ENCODE measurements at places on chromosomes 1 and 21.

GRCh38 chr1:199272628-199273086 is 633.8 kb downstream of the PTPRC start:
- DNase-seq, result no peak

- no peak for DNase-seq
Observed at GRCh38 chr1:74467786-74468377, 44.5 kb downstream of the LRRC53 start.

GRCh38 chr1:34627465-34628240 is 127.2 kb upstream of the GJB5 start:
- no peak for DNase-seq

- DNase-seq, result no peak
Observed at GRCh38 chr1:236083650-236084385, 18.9 kb upstream of the NID1 start.

GRCh38 chr1:40056519-40057309 is 16.2 kb downstream of the CAP1 start:
- no peak for DNase-seq

GRCh38 chr1:24276791-24277190 is 42.4 kb upstream of the GRHL3 start:
- DNase-seq, result no peak

DNA sequence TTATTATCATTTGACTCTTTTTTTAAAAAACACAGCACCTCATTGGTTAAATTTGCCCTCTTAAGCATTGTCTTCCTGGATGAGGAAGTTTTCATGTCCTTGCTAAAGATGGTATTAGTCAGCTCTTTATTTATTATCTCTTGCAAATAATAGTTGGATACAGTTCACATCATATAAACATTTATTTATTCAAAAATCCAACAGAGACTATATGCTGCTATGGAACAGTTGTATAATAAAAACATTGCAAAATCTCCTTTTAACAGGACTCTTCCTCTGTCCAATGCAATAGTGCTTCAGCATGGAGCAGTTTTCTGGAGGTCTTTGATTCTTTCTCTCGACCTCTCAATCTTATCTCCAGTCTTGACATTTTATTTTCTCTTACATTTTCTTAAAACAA is 49.5 kb upstream of the VCAM1 start:
- no peak for DNase-seq

- DNase-seq, result no peak
Observed at GRCh38 chr21:14086553-14086952, 124.2 kb downstream of the LIPI start.

DNA sequence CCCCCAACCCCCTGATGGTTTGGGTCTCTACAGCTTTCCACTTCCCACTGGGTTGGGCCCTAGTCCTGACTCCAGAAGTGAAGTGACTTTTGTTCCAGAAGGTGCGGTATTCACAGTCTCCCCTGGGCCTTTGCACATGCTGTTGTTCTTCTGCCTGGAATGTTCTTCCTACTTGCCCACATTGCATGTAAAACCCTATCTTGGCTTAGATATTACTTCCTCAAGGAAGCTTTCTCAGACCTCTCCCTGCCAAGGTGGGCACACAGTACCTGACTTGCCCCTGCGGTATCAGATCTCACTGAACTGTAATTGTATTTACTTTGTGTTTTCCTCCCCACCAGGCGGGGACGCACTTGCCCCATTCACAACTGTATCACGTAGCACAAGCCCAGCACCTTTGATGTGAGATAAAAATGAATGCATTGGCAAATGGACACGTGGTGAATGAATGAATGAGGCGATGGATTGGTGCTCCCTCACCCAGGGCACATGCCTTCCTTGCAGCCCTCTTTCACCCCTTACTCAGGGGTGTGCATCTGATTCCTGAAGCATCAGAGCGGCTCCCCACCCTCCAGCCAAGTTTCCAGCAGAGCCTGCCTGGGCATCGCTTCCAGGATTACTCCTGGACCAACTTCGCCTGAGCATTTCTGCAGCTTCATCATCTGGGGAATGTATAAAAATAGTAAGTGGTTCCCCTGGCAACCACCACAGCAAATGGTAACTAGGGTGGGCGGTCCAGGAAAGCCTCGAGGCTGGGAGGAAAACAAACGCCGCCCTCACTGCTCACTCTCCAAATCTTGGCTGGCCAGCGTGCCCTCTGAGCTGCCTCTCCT is 19.8 kb downstream of the NENF start:
- DNase-seq, result no peak

DNA sequence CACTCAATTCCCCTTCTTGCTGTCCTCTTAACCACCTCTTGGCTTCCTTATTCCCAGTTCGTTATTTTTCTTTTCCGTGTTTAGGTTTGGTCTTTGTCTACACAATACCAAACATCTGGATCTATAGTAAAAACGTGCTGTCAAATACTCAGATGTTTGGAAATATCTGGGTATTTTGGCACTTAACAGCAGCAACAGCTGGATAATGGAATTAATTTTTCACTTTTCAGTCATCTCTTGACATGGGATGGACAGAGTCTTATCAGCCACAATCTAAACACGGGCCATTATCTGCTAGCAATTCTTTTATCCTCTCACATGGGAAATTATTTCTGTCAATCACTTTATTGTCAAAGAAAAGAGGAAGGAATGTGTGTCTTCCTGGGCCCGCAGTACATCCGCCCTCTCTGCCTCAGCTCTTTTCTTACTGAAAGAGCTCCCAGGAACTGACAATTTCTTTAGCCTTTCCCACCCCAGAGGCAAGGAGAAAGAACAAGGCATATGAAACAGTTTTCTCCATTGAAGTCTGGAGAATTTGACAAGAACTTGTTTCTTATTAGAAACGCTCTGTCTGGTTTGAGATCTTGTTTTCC is 13.4 kb downstream of the NHLH2 start:
- no peak for DNase-seq

DNA sequence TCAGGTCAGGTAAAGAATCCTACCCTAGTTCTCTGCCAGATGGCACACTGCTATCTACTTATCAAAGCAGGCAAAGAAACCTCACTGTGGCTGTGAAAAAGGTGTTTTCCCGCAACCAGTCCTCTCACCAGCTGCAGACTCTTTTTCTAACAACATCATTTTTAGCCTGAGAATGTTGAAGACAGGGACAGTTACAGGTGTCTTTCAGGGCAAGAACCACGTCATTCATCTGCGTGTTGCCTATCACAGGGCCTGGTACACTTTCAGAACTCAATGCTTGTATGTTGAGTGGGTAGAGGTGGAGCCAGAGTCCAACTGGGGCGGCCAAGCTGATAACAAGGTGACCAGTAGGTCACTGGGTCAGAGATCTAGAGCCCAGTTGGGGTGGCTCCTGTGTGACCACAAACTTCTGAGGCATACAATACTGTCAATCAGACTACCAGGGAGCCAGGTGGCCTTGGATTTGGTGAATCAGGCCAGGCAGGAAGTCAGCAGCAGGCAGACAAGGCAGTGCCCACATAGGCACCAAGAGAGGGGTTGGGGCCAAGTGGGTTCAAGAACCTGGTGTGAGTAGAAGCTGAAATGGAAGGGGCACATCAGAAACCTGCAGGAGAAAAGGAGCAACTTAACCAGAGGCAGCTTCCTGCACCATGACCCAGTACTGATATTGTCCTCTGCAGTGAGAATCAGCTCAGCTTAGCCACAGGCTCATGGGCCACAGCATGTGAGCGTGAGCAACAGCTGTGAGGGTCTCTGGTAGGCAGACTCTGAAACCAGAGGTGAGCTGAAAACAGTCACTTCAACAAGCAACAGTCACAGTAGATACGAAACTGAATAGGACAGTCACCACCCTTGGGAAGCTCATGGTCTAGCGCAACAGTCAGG is 123.6 kb downstream of the DTL start:
- DNase-seq, result no peak

- no peak for DNase-seq
Observed at GRCh38 chr1:66506991-66507390, 27.0 kb upstream of the SGIP1 start.

GRCh38 chr1:32486463-32487113 is 21.7 kb downstream of the ZBTB8B start:
- DNase-seq, result no peak

DNA sequence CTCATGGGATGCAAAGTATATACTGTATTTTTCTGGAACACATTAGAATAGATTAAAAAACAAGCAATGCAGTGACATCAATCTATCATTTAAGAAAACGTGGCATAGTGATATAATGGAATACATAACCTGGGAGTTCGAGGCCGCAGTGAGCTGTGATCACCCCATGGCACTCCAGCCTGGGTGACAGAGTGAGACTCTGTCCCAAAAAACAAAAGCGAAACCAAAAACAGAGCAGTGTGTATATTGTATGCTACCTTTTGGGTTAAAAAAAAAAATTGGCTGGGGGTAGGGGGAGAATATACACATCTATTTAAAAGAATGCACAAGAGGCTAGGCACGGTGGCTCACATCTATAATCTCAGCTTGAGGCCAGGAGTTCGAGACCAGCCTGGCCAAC is 13.5 kb downstream of the SLC2A1 start:
- DNase-seq, result no peak

- no peak for DNase-seq
Observed at GRCh38 chr1:36956570-36956969, 77.7 kb downstream of the GRIK3 start.

DNA sequence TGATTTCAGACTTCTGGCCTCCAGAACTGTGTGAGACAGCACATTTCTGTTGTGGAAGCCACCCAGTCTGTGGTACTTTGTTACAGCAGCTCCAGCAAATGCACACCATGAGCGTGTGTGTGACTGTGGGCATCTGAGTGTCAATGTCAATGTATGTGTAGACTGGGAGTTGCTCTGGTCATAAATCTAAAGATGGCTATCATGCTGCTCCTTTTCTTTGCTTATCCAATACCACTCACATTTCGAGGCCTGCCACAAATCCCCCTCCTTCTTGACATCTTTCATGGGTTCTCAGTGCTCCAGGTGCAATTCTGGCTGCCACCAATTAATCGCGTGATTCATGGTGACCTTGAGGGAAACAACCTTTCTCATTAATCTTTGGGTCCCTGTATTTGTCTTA is 141.2 kb downstream of the RWDD3 start:
- DNase-seq, result no peak

DNA sequence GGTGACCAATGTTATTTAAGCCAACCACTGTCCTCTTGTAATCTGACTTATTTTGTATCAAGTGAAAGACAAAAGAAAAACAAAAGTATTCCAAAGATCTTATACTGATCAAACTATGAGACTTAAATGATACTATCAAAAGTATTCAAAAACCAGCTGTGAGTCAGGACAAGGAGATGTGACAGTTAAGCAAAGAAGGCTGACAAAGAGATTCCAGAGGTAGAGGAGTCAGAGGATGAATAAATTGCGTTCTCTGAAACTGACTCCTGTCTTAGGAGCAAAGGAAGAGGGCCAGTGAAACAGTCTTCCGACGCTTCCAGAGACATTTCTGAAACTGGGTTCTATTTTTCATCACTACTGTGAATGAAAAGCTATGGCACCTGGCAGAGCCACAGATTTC is 20.9 kb downstream of the TMEM50B start:
- no peak for DNase-seq

DNA sequence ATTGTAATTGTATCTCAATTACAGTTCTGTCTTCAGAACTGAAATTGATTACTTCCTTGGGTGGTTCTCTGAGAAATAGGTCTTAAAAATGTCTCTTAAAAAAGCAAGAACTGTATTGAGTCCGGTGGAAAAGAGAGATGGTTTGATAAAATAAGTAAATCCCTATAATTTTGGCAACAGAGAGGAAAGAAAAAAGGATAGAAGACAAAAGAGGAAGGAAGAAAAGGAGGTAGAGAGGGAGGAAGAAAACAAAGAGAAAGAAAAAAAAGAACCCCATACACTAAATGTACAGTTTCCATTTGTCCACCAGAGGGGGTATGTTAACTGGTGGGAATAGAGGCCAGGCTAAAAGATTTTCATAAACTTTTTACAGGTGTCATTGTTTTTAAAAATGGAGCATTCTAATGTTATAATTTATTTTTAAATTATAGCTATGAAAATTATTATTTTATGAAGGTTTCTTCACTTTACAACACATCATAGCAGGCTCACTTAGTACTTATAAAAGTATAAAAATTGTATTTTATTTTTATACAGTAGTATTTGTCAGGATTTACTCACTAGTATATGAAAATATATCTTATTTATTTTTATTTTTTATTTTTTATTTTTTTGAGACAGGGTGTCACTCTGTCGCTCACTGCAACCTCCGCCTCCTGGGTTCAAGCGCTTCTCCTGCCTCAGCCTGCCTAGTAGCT is 2.1 kb upstream of the UBE2T start:
- no peak for DNase-seq

DNA sequence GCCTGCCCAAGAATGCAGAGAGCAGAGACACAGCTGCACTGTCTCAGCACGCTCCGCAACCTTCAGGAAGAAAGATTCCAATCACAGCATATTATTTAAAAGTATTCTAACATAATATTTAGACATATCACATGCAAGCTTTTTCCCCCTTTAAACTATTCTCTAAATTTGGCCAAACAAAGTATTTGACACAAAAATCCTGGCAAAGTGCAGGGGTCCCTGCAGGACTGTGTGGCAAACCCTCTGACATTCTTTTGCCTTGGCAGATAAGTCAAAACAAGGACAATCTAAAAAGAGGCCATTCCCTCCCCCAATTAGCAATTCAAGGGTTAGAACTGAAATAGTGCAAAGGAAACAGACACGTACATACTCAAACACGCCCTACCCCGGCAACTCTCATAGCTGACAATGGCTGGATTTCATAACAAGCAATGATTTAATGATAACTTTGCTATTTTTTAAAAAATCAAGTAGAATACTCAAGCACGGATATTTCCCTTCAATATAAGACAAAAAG is 225.3 kb downstream of the MRPL39 start:
- DNase-seq, result no peak

DNA sequence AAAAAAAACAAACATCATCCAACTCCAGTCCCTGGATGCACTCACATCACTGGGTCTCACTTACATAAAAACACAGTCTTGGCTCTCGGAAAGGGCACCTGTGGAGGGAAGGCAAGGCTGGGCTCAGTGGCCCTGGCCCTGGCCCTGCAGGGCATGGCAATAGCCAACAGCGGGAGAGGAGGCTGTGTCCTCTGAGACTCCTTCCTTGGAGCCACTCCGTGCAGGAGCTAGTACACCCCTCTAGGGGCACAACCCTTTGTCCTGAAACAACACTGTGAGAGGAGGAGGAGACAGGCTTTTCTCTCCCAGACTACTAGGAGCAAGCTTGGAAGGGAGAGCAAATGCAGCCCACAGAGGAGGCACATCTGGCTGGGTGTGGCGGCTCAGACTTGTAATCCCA is 28.0 kb downstream of the URB1 start:
- no peak for DNase-seq

DNA sequence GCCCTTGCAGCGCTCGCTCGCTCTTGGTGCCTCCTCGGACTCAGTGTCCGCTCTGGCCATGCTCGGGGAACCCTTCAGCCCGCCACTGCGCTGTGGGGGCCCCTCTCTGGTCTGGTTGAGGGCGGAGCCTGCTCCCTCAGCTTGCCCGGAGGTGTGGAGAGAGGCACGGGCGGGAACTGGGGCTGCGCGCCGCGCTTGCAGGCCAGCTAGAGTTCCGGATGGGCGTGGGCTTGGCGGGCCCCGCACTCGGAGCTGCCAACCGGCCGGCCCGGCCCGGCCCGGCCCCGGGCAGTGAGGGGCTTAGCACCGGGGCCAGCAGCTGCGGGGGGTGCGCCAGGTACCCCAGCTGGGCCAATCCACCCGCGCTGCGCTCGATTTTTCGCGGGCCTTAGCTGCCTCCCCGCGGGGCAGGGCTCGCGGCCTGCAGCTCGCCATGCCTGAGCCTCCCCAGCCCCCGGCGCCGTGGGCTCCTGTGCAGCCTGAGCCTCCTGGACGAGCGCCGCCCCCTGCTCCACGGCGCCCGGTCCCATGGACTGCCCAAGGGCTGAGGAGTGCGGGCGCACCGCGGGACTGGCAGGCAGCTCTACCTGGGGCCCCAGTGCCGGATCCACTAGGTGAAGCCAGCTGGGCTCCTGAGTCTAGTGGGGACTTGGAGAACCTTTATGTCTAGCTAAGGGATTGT is 217.0 kb upstream of the PKN2 start:
- DNase-seq, result no peak
